ENCODE measurements at places on chromosomes 11 and 22. TPM values are rescaled to one million over a fixed set of nuclear protein-coding genes. Genes with fewer than 3 reads are reported as not detected.

DNA sequence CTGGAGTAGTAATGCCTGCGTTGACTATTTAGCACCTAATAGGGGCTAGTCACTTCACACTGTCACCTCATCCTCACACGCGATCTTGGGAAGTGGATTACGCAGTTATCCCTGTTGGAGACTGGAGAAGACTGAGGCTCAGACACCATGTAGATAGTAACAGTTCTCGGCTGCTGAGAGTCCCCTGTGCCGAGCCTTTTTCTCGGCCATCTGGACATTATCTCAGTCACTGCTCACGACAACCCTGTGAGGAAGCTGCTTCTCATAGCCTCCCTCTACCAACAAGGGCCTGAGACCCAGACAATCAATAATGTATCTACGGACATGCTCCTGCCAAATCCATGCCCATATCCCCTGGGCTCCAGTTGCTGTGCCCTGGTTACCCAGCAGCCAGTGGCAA, 25.9 kb downstream of the SCUBE1 start:
- H3K4me1 ChIP-seq, result no peaks in the 10 kb centered on the region
- H3K4me3 ChIP-seq, result no peak overlapping the region
- H3K27me3 ChIP-seq, result no peaks in the 10 kb centered on the region
- no peak for DNase-seq

GRCh38 chr11:111361874-111362273, 17.2 kb downstream of the POU2AF1 start:
- no peak for DNase-seq
- H3K4me1 ChIP-seq, result peaks cover 2% of the 10 kb centered on the region
- H3K27ac ChIP-seq, result no peak overlapping the region
- H3K27me3 ChIP-seq, result no peaks in the 10 kb centered on the region
- no peaks in the 10 kb centered on the region for H3K36me3 ChIP-seq
- no peak overlapping the region for H3K4me3 ChIP-seq

- peak overlapping the region; percentile 96 for H3K27ac ChIP-seq
- H3K4me3 ChIP-seq, result peak overlapping the region; percentile 89
Observed at GRCh38 chr11:73983741-73984538, 1.3 kb upstream of the UCP2 start.

DNA sequence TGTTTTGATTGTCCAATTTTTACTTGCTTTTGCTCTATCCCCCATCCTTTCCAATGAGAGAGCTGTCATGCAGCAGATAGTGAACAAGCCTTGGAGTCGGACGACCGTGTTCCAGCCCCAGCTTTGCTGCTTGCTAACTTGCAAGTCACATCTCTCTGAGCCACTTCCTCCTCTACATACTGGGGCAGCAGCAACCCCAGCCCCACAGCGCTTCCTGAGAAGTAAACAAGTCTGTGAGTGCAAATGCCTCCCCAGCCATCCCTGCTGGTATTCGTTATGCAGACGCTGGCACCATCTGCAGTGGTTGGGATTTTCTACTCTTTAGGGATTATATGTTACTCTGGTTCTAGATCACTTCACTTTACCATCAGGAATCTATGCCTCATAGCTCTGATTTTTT, 35.0 kb downstream of the TPBGL start:
- no peak overlapping the region for H3K4me3 ChIP-seq
- peaks cover 52% of the 10 kb centered on the region for H3K4me1 ChIP-seq
- H3K27me3 ChIP-seq, result no peaks in the 10 kb centered on the region
- peak overlapping the region; percentile 90 for H3K27ac ChIP-seq

ALDH3B1 gene
- not detected for total RNA-seq

NDUFS8 gene
- 108 TPM for total RNA-seq
